ENCODE measurements at places on chromosomes 13 and 19.

DNA sequence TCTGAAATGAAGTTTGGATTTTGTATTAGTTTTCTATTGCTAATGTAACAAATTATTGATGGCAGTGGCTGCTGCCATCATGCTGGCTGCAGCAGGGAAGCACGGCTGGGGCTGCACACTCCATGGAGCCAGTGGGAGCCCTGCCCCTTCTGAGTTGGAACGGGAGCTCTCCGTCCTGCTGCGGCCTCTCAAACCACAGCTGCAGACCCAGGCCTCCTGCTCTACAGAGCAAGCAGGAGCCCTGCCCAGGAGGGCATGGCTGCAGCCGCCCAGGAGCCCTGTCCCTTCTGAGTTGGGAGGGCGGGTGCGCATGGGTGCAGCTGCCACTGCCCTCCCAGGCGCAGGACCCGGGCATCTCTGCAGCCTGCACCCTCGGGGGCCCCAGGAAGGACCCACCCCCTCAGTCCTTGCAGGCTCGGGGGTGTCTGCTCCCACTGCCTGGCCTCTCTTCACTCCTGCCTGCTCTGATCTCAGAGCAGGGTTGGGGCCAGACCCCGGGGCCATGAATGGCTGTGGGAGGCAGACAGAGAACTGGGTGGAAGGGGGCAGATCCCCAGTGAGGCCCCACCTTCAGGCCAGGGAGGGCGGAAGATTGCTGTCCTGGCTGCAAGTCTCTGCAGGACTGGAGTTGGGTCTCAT is 21.0 kb upstream of the ESD start:
- no peak for DNase-seq

DNA sequence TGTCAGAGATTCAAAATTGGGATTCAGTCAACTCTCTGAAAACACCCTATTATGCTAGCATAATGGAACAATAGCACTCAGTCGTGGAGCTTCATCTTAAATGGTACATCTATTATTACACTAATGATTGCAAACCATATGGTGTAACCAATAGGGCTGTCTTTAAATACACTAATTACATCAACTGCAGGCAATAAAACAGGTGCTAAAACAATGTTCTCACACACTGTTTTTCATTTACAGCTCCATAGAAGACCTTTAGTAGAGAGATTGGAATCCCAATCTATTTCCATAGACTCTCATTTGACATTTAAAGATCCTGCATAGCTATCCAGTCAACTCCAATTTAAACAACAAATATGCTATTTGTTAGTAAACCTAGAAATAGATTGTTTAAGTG is 1917.4 kb downstream of the OLFM4 start:
- DNase-seq, result no peak

- no peak for DNase-seq
These were observed 31.3 kb downstream of the SAE1 start for GRCh38 chr19:47161876-47162489.

- DNase-seq, result no peak
These were observed 611 bp upstream of the LRFN1 start for GRCh38 chr19:39321117-39321831.

DNA sequence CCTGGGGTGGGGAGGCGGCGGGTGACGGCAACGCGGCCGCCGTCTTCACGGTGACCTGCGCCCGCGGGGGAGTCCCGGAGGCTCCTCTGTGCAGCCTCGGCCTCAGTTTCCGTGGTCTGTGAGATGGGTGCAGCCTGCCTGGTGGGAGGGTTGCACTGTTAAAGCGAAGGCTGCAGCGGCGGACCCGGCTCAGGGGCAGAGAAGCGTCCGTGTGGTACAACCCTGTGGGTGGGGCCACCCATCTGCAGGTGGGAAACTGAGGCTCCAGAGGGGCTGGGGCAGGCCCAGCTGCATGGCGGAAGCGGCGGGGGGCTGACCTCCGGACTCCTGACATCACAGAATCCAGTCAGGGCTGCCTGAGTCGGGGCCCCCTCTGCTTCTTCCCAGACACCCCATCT is 481 bp downstream of the FGF22 start:
- no peak for DNase-seq

DNA sequence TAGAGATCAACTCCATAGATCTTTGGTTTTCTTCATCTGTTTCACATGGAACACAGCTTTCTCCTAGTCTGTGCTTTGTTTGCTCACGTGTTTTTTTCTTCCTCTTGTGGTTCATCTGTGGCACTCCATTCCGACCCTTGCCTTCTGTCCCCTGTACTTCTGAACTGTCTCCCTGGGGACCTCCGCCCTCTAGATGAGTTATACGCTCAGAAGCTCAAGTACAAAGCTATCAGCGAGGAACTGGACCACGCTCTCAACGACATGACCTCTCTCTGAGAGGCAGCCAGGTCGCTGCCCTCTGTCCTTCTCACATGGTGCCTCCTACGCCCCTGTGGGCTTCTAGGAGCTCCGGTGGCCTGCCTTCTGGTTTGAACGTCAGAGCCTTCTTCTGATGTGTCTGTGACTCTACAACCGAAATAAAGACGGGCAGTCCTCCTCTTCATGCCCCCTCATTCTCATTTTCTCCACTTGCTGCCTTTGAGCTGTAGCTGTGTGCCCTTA is 16.6 kb upstream of the RAB8A start:
- no peak for DNase-seq

GRCh38 chr19:1073063-1073955 is 6.3 kb downstream of the ARHGAP45 start:
- no peak for DNase-seq

GRCh38 chr13:27621116-27621365 is 651 bp upstream of the POLR1D start:
- DNase-seq, result no peak

DNA sequence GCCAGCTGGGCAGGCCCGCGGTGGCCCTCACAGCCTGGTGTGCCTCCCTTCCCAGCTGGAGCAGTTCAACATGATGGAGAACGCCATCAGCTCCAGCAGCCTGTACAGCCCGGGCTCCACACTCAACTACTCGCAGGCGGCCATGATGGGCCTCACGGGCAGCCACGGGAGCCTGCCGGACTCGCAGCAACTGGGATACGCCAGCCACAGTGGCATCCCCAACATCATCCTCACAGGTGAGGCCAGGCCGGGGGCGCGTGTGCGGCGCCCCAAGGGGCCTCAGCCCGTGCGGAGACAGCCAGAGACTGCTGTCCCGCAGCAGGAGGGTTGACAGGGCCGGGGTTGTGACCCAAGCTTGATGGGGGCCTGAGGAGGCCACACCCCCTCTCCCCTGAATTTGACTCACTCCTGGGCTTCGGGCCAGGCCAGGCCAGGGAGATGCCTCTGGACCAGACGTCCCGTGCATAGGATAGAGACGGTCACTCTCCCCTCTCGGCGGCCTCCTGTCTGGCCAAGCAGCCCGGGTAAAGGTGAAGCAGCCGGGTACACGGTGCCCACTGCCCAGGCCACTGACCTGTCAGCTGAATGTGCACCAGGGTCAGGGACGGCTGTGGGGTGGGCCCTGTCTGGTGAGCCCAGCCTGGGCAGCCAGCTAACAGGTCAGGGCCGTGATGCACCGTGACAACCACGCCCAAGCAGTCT is 15.4 kb downstream of the COMP start:
- no peak for DNase-seq

DNA sequence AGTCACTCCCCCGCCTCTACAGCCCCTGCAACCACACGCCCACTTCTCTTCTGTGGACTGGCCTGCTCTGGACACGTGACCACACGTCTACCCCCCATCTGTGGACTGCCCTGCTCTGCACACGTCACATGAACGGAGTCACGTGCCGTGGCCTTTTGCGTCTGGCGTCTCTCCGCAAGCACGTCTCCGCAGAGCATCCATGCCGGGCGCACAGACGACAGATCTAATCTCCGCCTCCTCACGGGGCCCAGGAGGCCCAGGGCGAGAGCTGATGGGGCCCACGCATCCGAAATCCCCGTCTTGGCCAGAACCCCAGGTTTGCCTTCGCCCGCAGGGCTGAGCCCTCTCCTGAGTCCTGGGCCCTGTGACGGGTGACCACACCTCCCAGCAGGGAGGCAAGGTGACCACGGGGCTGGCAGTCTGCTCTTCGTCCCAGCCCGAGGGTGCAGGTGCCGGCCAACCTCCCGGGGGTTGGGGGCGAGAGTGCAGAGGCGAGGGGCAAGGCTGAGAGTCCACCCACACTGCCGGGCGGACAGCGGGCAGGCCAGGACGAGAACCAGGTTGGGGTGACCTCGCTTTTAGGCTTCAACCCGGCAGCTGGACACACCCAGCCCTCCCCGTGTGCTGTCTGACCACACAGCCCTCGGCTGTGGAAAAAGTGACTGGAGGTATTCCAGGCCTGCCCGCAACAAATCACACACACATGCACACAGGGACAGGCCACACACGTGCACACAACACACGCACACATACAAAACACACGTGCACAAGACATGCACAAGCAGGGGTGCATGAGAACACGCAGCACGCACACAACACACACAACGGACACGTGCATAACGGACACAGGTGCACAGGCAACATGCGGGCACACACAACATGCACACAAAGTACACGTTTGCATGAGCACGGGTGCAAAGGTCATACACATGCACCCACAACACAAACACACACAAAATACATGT is 3.9 kb downstream of the SBNO2 start:
- no peak for DNase-seq

DNA sequence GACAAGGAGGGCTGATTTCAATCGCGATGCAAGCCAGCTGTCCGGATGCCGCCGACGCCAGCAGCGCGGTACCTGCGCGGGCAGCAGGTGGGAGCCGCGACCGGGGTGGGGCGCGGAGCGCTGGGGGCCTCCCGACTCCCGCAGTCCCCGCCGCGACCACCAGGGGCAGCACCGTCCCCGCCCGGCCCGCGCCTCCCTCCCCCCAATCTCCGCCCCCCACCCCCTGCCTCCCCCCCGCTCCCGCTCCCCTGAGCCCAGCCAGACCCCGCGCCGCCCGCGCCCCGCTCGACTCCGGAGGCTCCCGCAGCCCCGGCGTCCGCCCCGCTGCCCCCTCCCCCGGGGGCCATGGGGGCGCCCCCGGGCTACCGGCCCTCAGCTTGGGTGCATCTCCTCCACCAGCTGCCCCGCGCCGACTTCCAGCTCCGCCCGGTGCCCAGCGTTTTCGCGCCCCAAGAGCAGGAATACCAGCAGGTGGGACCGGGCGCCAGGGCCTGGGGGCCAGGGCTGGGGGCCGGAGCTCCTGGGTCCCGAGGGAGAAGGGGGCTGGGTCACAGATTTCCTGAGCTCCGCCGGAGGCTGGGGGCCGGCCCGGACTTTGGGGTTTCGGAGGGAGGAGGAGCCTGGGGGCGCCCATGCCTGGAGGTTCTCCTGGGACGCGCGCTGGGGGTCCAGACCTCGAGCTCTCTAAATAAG is at the start of gene TTYH1:
TSS of gene TTYH1 (plus strand) at position 257 of the 693 bp plus-strand sequence. CDS start at position 346, 89 bp downstream.
- DNase-seq, result peak; percentile 12
